ENCODE measurements at places on chromosomes 1 and 21. TPM values are rescaled to one million over a fixed set of nuclear protein-coding genes. Genes with fewer than 3 reads are reported as not detected.

GRCh38 chr1:37177230-37177864 is 143.0 kb upstream of the GRIK3 start:
- H3K4me1 ChIP-seq = no peaks in the 10 kb centered on the region
- peaks cover 26% of the 10 kb centered on the region for H3K27me3 ChIP-seq
- H3K36me3 ChIP-seq = no peaks in the 10 kb centered on the region
- peak; percentile 42 for DNase-seq
- H3K4me3 ChIP-seq = no peak overlapping the region

Gene TFF1
- not detected for total RNA-seq

DNA sequence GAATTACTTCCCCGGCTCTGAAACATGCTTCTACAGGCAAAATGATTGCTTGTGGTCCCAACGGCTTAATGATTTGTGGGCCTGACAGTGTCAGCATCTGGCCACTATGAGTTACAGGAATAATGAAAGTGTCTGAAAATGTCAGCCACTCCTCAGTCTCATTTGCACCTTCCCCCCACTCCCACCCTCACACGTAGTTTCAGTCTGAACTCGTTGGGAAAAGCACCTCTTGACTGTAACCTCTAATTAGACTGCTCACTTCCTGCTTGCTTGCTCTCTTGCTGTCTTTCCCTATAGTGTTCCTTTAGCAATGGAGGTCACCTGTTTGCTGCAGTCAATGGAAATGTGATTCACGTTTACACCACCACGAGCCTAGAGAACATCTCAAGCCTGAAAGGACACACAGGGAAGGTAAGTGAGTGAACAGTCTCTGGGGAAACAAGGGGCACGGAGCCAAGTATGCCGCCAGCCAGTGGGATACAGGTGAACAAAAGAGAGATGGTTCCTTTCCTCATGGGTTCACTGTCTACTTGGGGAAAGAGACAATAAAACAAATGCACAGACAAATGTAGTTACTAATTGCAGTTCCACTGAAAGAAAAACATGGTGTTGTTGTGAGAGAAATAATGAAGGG is 27.1 kb downstream of the CFAP57 start:
- no peak overlapping the region for H3K4me3 ChIP-seq
- peak; percentile 13 for DNase-seq
- peaks cover under 1% of the 10 kb centered on the region for H3K27me3 ChIP-seq
- H3K27ac ChIP-seq = no peak overlapping the region
- no peaks in the 10 kb centered on the region for H3K36me3 ChIP-seq

- DNase-seq = peak; percentile 45
- no peaks in the 10 kb centered on the region for H3K27me3 ChIP-seq
- peaks cover 53% of the 10 kb centered on the region for H3K4me1 ChIP-seq
- peaks cover 57% of the 10 kb centered on the region for H3K36me3 ChIP-seq
These were observed 6.2 kb downstream of the E2F2 start for GRCh38 chr1:23524716-23525401.

Gene SLFNL1
- total RNA-seq = 0.10 TPM

DNA sequence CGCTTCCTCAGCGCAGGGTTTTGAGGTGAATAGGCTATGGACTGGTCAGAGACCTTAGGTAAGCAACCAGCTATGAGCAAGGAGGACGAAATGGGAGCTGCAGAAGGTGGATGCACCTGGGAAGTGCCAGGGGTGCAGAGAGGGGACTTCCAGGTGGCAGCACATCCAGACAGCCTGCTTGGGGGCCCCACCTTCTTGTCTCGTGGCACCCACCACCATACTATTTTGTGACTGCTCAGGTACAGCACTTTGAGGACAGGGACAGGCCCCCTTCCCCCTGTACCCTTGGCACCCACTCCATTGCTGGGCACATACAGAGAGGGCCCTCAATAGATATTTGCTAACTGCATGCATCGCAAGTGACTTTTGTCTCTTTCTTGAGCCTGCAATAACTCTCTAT is 777 bp upstream of the KISS1 start:
- H3K27ac ChIP-seq = no peak overlapping the region
- peaks cover 10% of the 10 kb centered on the region for H3K27me3 ChIP-seq
- H3K4me1 ChIP-seq = peaks cover 3% of the 10 kb centered on the region
- no peak for DNase-seq

Gene SGIP1
- total RNA-seq = 0.07 TPM

- no peaks in the 10 kb centered on the region for H3K36me3 ChIP-seq
- peaks cover 2% of the 10 kb centered on the region for H3K27me3 ChIP-seq
- no peak for DNase-seq
- H3K4me3 ChIP-seq = no peak overlapping the region
- H3K27ac ChIP-seq = no peak overlapping the region
These were observed 321.3 kb downstream of the KIF26B start for GRCh38 chr1:245475961-245476516.

DNA sequence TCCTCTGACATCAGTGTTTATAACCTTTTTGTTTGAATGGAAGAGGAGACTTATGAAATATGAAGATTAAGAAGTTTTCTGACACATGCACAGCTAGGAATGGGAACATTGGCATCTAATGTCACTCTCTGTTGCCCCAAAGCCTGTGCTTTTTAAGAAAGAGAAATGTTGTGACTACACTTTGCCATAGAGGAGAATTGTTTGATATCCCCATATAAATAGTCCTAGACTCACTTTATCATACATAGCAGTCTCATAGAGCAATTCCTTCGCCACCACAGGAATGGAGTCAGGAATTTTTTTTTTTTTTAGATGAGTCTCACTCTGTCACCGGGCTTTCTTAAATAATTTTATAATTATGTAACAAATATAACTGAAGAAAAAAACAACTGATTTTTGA is 1.5 kb downstream of the KRTAP21-3 start:
- no peaks in the 10 kb centered on the region for H3K36me3 ChIP-seq
- peaks cover 21% of the 10 kb centered on the region for H3K4me1 ChIP-seq
- DNase-seq = no peak
- peak overlapping the region; percentile 6 for H3K27ac ChIP-seq

Gene C1QB
- not detected for total RNA-seq

Gene KRTAP10-1
- total RNA-seq = not detected

DNA sequence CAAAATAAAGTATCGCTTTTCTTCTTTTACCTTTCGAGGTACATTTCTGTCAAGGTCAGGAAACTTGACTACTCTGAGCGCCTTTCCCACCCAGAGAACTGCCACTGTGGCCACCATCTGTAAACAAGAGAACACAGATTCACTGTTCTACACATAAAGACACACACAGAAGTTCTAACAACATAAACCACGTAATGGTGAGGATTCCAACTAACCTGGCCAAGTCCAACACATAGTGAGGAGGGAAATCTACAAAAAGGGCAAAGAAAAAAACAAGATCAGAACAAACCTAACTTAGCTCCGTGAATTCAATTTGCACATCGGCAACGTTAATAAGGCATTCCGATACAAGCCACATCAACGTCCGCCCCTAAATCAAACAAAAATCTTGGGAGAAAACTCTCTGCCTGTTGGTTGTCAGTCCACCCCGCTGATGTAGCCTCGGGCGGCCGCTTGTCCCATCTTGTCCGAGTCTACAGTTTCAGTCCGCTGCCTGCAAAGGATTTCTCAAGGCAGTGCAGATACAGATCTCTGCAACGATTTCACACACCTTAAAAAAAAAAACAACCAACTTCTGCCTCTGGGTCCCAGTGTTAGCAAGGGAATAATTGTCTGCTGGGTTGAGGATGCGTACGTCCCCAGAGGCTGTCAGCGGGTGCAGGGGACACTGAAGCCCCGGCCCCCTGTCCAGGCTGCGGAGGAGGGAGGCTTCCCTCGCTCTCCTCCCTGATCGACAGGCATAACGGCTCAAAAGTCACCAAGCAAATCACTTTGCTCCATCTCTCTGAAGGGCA is 1.0 kb downstream of the SLC35D1 start:
- H3K36me3 ChIP-seq = peaks cover 14% of the 10 kb centered on the region
- no peaks in the 10 kb centered on the region for H3K27me3 ChIP-seq
- H3K4me1 ChIP-seq = peaks cover 21% of the 10 kb centered on the region
- H3K4me3 ChIP-seq = peak overlapping the region; percentile 82
- peak; percentile 26 for DNase-seq

- no peaks in the 10 kb centered on the region for H3K36me3 ChIP-seq
- H3K4me3 ChIP-seq = no peak overlapping the region
- no peak for DNase-seq
- no peaks in the 10 kb centered on the region for H3K4me1 ChIP-seq
These were observed 33.1 kb downstream of the PTPRU start for GRCh38 chr1:29269382-29269781.

- no peaks in the 10 kb centered on the region for H3K27me3 ChIP-seq
- H3K36me3 ChIP-seq = no peaks in the 10 kb centered on the region
- DNase-seq = no peak
- no peak overlapping the region for H3K4me3 ChIP-seq
- no peak overlapping the region for H3K27ac ChIP-seq
These were observed 358.0 kb downstream of the BRINP3 start for GRCh38 chr1:190119683-190120082.

GRCh38 chr1:89576013-89576412 is 51.4 kb downstream of the LRRC8B start:
- H3K4me3 ChIP-seq = no peak overlapping the region
- H3K27ac ChIP-seq = no peak overlapping the region
- H3K4me1 ChIP-seq = peaks cover 33% of the 10 kb centered on the region
- H3K27me3 ChIP-seq = no peaks in the 10 kb centered on the region
- no peak for DNase-seq
- peaks cover 45% of the 10 kb centered on the region for H3K36me3 ChIP-seq

- H3K36me3 ChIP-seq = no peaks in the 10 kb centered on the region
- H3K27me3 ChIP-seq = peaks cover 15% of the 10 kb centered on the region
- no peaks in the 10 kb centered on the region for H3K4me1 ChIP-seq
- H3K27ac ChIP-seq = no peak overlapping the region
These were observed 467.4 kb upstream of the VAMP3 start for GRCh38 chr1:7303554-7304317.

GRCh38 chr1:173210716-173211231 is 3.6 kb upstream of the TNFSF4 start:
- peaks cover 14% of the 10 kb centered on the region for H3K27me3 ChIP-seq
- H3K4me3 ChIP-seq = no peak overlapping the region

Gene AMPD1
- not detected for total RNA-seq

DNA sequence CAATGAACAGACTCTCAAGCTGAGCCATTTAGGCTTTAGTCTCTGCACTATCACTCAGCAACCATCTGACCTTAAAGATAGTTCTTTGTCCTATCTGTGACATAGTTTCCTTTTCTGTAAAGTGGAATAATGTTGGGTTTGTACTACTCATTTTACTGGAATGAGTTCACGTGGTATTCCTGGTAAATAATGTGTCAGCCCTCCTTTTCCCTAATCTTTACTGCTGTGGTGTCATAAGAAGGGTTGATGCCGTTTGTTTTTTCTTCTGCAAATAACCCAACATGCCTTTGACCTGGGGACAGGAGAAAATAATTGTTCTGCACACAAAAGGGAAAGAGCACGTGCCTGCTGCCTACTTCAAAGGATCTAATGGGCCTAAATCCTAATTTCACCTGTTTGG is 297.8 kb downstream of the BRINP3 start:
- H3K36me3 ChIP-seq = no peaks in the 10 kb centered on the region
- H3K4me1 ChIP-seq = no peaks in the 10 kb centered on the region
- no peaks in the 10 kb centered on the region for H3K27me3 ChIP-seq
- no peak overlapping the region for H3K4me3 ChIP-seq

GRCh38 chr1:54331091-54331772 is 75.0 kb downstream of the SSBP3 start:
- H3K27ac ChIP-seq = no peak overlapping the region
- no peak for DNase-seq
- peaks cover 65% of the 10 kb centered on the region for H3K4me1 ChIP-seq
- no peaks in the 10 kb centered on the region for H3K27me3 ChIP-seq
- H3K4me3 ChIP-seq = no peak overlapping the region

DNA sequence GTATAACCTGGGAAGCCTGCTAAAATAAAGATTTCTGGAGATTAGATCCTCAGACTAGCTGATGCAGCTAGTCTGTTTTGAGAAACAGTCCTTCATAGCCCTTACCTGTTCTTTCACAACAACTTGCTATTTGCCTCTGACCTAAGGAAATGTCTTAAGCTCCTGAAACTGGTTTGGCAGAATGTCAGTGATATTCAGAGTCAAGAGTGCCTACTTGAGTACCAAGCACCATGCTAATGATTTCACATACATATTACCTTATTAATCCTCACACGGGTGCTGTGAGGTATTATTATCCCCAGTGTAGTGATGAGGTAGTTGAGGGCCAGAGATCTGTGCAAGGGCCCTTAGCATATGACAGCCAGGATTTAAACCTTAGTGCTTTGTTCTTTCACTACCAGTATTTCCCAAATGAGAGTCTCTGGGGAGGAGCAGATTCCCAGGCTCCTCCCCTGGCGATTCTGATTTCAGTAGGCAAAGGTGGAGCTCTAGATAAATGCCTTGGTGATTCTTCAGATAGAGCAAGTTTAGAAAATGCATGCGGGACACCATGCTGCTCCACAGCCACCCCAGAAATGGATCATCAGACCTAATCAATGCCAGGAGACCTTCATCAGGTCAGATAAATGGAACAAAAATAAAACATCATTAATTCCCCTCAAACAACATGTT is 47.4 kb upstream of the WNT2B start:
- no peaks in the 10 kb centered on the region for H3K36me3 ChIP-seq
- no peak overlapping the region for H3K27ac ChIP-seq
- H3K4me3 ChIP-seq = no peak overlapping the region
- DNase-seq = no peak

Gene AXDND1
- total RNA-seq = 0.57 TPM

DNA sequence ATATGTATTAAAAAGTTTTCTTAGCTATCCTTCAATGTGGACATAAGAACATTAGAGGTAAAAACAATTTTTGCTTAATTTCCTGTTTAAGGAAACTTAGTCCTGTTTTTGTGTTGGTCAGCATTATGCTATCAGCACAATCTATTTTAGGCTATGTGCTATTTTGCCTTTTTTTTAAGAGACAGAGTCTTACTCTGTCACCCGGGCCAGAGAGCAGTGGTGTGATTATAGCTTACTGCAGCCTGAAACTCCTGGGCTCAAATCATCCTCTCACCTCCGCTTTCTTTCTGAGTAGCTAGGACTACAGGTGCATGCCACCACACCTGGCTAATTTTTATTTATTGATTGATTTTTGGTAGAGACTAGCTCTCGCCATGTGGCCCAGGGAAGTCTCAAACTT is 199.1 kb upstream of the TMPRSS15 start:
- no peak for DNase-seq
- H3K4me3 ChIP-seq = no peak overlapping the region
- H3K36me3 ChIP-seq = no peaks in the 10 kb centered on the region
- no peaks in the 10 kb centered on the region for H3K4me1 ChIP-seq
- H3K27me3 ChIP-seq = no peaks in the 10 kb centered on the region

Gene CLCNKB
- total RNA-seq = not detected

DNA sequence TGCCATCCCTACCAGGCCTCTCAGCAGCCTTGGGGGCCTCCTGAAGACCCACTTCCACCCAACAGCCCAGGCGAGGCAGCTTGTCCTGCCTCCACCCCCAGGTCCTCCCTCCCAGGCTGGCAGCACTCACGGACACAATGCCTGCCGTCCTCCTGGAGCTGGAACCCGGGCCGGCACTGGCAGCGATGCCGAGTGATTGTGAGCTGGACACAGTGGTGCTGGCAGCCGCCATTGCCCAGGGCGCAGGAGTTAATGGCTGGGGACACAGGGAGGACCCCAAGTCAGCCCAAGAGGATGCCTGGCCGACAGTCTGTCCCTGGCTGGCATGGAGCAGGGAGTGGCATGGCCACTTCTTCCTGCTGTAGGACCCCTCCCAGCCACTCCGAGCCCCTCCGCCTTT is 60.8 kb downstream of the ARHGEF16 start:
- no peaks in the 10 kb centered on the region for H3K4me1 ChIP-seq
- no peak overlapping the region for H3K27ac ChIP-seq
- no peak overlapping the region for H3K4me3 ChIP-seq
- no peaks in the 10 kb centered on the region for H3K27me3 ChIP-seq
- no peaks in the 10 kb centered on the region for H3K36me3 ChIP-seq
